ENCODE measurements at places on chromosomes 1 and 21. TPM values are rescaled to one million over a fixed set of nuclear protein-coding genes. Genes with fewer than 3 reads are reported as not detected.

The ELF3 gene
- total RNA-seq, result 0.19 TPM

The C21orf58 gene
- total RNA-seq, result 13.9 TPM

The ACKR1 gene
- total RNA-seq, result not detected

The PSMB2 gene
- total RNA-seq, result 59.7 TPM

The COL11A1 gene
- not detected for total RNA-seq

The PALMD gene
- total RNA-seq, result not detected

The DDX20 gene
- 33.3 TPM for total RNA-seq

The CIART gene
- 4.9 TPM for total RNA-seq

The TAF12 gene
- 40.9 TPM for total RNA-seq

The FCRL5 gene
- 0.93 TPM for total RNA-seq

The ERICH3 gene
- total RNA-seq, result not detected

The SPRR1B gene
- not detected for total RNA-seq

The PLEKHN1 gene
- total RNA-seq, result 0.72 TPM

The LCE1E gene
- total RNA-seq, result not detected

The ZMYND12 gene
- total RNA-seq, result 0.90 TPM

The KIAA1614 gene
- total RNA-seq, result not detected

The TMEM52 gene
- total RNA-seq, result not detected

The ANKRD35 gene
- total RNA-seq, result 0.11 TPM

The CYYR1 gene
- not detected for total RNA-seq

The LCE1D gene
- not detected for total RNA-seq

The KRTAP19-3 gene
- total RNA-seq, result not detected

The TMPRSS2 gene
- total RNA-seq, result not detected

The NMNAT1 gene
- total RNA-seq, result 8.1 TPM

The GREM2 gene
- not detected for total RNA-seq

The MX2 gene
- 31.0 TPM for total RNA-seq

The CYP2J2 gene
- total RNA-seq, result not detected

The GNG4 gene
- total RNA-seq, result not detected

The KIRREL1 gene
- not detected for total RNA-seq

The KRTAP19-1 gene
- total RNA-seq, result not detected

The TSSK3 gene
- 1.4 TPM for total RNA-seq

The PROK1 gene
- total RNA-seq, result not detected

The FCGR3A gene
- not detected for total RNA-seq

The KLHDC8A gene
- not detected for total RNA-seq

The JAM2 gene
- 0.26 TPM for total RNA-seq

The OR11L1 gene
- not detected for total RNA-seq

The TMEM125 gene
- total RNA-seq, result not detected

The GJA4 gene
- not detected for total RNA-seq

The HAX1 gene
- 184 TPM for total RNA-seq

The F3 gene
- total RNA-seq, result not detected

The LENEP gene
- not detected for total RNA-seq

The KRTAP13-2 gene
- total RNA-seq, result not detected

The LCE3D gene
- total RNA-seq, result not detected

The TAL1 gene
- total RNA-seq, result not detected

The HMGCS2 gene
- total RNA-seq, result not detected

The B3GALT2 gene
- total RNA-seq, result not detected

The CASZ1 gene
- 1.3 TPM for total RNA-seq

The GPR25 gene
- total RNA-seq, result not detected

The CYP4B1 gene
- not detected for total RNA-seq

The MAP3K7CL gene
- total RNA-seq, result 34.8 TPM

The RIPK4 gene
- not detected for total RNA-seq

The DNAJC6 gene
- 0.37 TPM for total RNA-seq
